Endothelial cell (in vitro differentiated cells): ENCODE measurements at places on chromosomes 6 and 20. TPM values are rescaled to one million over a fixed set of nuclear protein-coding genes. Genes with fewer than 3 reads are reported as not detected.

Gene KCNB1
- total RNA-seq: 0.36 TPM

DNA sequence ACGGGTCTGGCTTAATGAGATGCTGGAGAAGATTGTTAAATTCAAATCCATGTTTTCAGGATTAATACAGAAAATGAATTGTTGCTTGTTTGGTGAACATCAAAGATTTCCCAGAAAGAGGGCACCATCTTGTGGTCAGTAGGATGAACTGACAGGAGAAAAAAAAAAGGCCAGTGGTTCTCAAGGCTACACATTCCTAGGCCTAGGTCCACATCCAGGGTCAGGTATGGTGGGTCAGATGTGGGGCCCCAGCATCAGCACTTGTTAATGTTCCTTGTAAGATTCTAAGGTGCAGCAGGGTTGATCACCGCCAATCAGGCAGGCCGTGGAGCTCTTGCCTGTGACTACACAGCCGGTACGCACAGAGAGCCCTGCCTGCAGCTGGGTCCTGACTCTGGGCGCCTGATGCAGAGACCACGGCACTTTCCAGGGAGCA lies 34.0 kb upstream of the FOXO3 start:
- DNase-seq: no peak

DNA sequence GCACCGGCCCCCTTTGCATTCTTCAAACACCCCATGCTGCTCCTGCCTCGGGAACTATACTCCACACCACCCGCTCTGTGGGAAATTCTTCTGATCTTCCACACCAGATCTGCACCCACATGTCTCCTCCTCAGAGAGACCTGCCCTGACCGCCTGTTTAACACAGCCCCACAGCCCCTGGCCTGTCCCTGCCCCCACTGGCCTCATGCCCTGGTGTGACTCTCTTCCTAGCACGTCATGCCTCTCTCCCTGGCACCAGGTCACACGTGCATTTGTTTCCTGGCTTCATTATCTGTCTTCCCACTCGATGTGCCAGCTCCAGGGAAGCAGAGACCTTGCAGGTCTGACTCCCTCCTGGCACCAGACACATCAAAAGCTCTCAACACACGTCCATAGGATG lies 79.6 kb downstream of the ANKRD60 start:
- DNase-seq: no peak

DNA sequence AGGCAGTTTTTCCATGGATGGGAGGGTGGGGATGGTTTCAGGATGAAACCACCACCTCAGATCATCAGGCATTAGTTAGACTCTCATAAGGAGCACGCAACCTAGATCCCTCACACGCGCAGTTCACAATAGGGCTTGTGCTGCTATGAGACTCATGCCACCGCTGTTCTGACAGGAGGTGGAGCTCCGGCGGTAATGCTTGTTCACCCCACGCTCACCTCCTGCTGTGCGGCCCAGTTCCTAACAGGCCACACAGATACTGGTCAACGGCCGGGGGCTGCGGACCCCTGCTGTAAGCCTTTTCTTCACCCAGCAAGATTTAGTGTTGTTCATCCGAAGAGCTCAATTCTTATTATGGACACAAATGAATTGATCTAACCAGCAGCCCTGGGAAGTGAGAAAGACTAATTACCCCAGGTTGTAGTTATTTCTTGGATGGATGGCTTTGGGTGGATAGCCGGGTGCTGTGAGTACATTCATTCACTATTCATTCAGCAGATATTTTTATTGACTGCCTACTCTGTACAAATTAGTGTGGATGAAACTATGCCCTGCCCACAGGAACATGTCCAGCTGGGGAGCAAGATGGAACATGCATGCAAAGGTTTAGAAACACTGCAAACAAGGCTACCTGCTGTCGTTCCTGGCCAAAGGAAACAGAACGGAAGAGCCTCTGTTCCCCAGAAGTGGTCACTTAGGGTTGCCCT lies 57.2 kb downstream of the RIOK1 start:
- DNase-seq: no peak

DNA sequence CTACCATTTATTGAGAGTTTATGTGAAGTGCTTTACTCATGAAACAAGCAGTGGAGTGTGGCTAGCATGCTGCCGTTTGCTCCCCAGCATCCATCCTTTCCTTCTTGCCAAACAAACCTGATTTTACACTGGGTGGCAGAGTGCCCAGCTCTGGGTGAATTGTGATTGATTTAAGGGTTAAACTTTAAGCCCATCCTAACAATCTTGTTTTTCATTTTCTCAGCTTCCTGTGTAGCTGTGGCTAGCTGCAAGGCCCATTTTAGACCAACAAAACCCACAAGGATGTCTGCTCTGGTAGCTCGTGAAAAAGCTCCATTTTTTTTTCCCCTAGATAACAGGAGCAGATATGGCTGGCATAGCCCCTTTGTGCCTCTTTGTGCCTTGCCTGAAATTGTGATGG lies 77.7 kb upstream of the KCNG1 start:
- no peak for DNase-seq
